ENCODE measurements at places on chromosomes 11 and 22.
A peak's percentile ranks its signal among the peaks of the same experiment; 100 is the strongest.

- DNase-seq = peak; percentile 72
Measured at GRCh38 chr22:22460635-22461034, 47.9 kb downstream of the ZNF280B start.

- DNase-seq = no peak
Measured at GRCh38 chr22:31954535-31955523, 10.5 kb downstream of the YWHAH start.

DNA sequence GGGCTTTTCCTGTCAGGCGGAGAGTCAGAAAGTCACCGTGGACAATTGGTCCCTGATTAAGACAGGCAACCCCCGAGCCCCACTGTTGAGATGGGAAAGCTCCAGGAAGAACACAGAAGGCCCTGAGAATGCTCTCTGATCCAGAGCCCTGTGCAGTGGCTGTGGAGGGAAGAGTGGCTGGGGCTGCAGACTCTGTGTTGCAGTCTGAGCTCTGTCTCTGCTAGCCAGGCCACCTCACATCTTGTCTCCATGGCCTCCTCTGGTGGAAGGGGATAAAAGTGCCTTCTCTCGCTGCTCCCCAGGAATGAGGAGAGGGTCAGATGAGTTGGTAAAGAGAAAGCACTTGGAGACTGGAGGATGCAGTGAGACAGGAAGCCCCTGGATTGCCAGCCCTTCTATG lies 141.2 kb downstream of the CEP164 start:
- peak; percentile 8 for DNase-seq

GRCh38 chr11:614623-615503 lies 887 bp downstream of the IRF7 start:
- no peak for DNase-seq

DNA sequence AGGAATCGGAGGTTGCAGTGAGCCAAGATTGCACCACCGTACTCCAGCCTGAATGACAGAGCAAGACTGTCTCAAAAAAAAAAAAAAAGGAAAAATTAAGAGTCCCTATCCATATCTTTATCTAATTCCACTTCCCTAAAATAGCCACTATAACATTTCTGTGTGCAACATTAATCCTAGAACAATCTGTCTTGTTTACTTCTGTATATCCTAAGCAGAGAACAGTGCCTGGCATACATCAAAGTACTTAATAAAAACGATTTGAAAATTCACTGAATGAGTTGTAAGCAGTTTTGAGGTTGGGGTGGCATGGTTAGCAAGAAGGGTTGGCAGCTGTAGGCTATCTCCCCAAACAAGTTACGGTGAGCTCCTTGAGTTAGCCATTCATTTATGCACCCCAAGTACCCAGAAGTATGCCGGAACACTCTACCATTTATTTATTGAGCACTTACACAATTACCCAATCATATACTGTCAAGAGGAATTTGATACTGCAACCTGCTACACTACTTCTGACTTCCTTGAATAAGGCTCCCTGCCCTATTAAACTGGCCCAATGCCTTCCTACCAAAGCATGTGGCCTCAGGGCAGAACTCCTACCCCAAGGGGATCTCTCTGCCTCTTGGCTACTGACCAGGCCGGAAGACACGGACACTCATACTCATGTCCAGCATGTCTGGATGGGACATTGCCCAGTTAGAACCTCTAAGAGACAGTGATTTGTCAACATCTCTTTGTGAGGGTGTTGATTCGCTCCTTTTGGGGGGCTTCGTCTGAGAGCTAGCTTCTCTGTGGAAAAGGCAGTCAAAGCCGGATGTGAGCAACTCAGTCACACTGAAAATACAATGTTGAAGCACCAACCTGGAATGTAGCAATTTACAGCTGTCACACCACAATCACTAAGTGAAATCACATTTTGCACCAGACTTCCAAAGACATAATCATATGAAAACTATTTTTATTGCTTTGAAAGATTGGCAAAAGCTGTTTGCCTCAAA lies 16.3 kb upstream of the TMEM41B start:
- no peak for DNase-seq

- peak; percentile 36 for DNase-seq
Measured at GRCh38 chr11:116882386-116882785, 45.0 kb upstream of the APOA1 start.

DNA sequence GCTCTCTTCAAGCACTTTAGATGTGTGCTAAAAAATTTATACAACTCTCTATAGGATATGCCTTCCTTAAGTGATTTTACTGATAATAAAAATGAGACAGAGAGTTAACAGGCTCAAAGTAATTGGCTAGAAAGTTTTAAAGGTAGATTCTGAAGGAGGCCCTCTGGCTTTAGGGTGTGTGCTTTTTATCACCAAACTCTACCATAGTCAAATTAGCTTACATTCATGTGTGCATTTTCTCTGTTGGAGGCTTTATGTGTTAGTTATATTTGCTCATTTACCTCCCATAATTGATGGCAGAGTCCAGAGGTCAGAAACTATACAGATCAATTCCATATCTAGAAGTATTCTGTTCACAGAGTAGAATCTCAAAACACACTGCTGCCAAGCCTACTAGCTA lies 317.5 kb downstream of the JRKL start:
- DNase-seq = no peak

DNA sequence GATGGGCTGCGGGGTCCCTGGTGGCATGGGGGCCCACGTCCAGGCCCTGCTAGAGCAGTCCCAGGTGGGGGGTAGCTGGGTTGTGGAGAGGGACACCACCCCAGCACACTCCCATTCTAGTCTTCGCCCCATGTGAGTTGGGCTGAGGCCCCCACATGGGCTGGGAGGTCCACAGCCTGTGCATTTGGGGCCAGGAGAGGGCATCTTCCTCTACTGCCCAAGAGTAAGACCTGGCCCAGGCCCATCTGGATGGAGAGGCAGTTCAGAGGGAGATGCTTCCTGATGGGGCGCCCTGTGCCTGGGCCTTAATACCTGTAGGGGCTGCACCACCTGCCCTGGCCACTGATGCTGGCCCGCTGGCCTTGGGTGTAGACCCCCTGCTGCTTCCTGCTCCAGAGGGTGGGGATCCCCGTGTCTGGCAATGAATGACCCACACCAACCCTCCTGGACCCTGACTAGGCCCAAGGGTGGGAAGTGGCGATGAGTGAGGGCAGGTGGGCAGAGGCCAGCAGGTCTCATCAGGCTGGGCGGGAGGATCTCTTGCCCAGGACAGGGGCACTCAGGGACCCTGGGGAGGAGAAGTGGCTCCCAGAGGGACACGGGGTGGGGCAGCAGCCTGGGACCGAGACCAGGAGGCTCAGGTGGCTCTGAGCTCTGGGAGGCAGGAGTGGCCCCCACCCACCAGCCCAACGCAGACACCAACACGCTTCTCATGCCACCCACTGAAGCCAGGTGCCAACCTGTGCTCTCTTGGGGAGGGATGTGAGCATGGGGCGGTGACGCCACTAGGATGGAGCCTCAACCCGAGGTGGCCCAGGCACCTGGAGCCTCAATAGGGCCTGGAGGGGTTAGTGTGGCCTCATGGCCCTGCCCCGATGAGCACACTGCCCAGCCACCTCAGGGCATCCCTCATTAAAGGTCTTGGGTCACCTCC lies 17.4 kb upstream of the GNB1L start:
- no peak for DNase-seq

GRCh38 chr11:44008698-44009097 lies 39.1 kb upstream of the ACCSL start:
- no peak for DNase-seq

- no peak for DNase-seq
Measured at GRCh38 chr11:9936754-9937153, 272.9 kb downstream of the SWAP70 start.

GRCh38 chr11:86509588-86509974 lies 134.9 kb downstream of the CCDC81 start:
- DNase-seq = no peak

GRCh38 chr11:64924910-64925284 lies 408 bp downstream of the PPP2R5B start:
- DNase-seq = no peak

DNA sequence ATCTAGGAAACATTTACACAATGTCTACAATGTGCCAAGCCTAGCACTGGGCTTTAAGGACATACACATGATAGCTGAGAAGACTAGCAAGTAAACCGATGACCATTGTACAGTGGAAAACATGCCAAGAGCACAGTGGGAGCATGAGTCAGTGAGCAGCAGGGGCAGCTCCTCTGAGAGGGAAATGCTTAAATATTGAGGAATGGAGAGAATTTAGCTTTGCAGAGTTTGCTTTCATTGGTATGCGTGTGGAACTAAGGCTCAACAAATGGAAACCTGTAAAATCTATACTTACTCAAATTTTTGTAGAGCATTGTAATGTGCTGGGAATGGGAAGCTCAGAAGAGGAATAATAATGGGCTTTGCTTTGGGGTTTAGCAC lies 282.3 kb downstream of the ST3GAL4 start:
- no peak for DNase-seq

GRCh38 chr11:14703731-14704130 lies 60.1 kb downstream of the PDE3B start:
- DNase-seq = no peak

- DNase-seq = no peak
Measured at GRCh38 chr11:103651341-103651998, 385.0 kb upstream of the DDI1 start.

GRCh38 chr11:12263141-12263693 lies 114.2 kb upstream of the PARVA start:
- no peak for DNase-seq

- no peak for DNase-seq
Measured at GRCh38 chr11:69919659-69920344, 100.6 kb upstream of the FGF3 start.

GRCh38 chr11:20093775-20094174 lies 66.5 kb downstream of the DBX1 start:
- DNase-seq = no peak
